Pulmonary artery endothelial cell (primary cell): ENCODE measurements at places on chromosomes 2 and 18. TPM values are rescaled to one million over a fixed set of nuclear protein-coding genes. Genes with fewer than 3 reads are reported as not detected.

The LDLRAD4 gene
- total RNA-seq = 1.5 and 1.6 TPM in 2 replicates

The FBLN7 gene
- 2.0 and 4.0 TPM in 2 replicates for total RNA-seq

The TDRD15 gene
- not detected in 2 replicates for total RNA-seq

The PDE11A gene
- under 0.01 and 0.04 TPM in 2 replicates for total RNA-seq

The ELP2 gene
- total RNA-seq = 115 and 244 TPM in 2 replicates
